Esophagus squamous epithelium (tissue), 5 donors: ENCODE measurements at places on chromosomes 3 and 15.

- no peak for DNase-seq
Observed at GRCh38 chr3:99373088-99373845, 265.1 kb upstream of the COL8A1 start.

GRCh38 chr3:26647078-26647477, 24.5 kb downstream of the LRRC3B start:
- no peak for DNase-seq

DNA sequence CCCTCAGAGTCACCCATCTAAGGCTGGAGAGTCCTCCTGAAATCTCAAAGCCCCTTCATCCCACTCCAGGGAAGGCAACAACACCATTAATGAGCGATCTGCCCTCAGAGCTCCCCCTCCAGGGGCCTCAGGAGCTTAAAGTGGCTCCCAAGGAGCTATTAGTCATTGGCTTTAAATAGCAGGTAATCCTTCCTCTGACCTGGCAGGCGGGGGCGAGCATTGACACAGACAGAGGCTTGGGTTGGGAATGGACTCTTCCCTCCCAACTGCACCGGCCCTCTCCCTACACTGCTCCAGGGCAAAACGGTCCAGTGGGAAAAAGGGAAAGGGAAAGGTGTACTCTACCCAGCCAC, 1.4 kb downstream of the MFGE8 start:
- DNase-seq = no peak

DNA sequence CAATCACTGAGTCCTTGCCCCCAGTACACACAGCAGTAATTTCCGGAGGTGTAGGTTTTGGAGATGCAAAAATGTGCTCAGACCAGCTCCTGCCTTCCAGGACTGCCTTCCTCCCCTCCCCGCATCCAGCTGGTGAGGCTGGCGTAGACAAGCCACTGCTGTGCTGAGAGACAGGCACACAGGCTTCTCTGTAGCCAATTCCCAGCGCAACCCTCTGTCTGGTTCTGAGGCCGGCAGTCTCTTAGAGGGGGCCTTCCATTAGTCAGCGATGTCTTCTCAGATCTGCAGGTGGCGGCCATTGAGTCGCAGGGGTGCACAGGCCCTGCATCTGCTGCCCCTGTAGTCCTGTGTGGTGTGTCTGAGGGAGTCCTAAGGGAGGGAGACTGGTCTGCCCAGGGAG, 114.4 kb downstream of the DNAJB8 start:
- no peak for DNase-seq

GRCh38 chr15:61102281-61102680, 126.8 kb downstream of the RORA start:
- no peak for DNase-seq

DNA sequence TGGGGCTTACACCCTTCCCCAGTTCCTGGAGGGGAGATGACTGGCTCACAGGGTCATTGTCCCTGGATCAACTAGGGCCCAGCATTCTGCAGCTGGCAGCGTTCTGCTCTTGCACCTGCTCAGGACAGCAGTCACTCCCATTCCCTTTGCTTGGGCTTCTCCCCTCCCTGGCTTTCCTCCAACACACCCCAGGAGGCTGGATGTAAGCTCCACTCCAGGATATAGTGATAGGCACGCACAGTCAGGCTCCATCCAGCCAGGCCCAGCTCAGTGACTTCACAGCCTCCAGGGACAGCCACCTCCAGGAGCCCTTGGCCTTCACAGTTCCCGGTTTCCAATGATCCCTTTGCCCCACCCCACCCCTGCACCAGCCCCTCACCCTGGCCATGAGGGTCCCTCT, 1.9 kb downstream of the SPTBN5 start:
- DNase-seq = no peak

DNA sequence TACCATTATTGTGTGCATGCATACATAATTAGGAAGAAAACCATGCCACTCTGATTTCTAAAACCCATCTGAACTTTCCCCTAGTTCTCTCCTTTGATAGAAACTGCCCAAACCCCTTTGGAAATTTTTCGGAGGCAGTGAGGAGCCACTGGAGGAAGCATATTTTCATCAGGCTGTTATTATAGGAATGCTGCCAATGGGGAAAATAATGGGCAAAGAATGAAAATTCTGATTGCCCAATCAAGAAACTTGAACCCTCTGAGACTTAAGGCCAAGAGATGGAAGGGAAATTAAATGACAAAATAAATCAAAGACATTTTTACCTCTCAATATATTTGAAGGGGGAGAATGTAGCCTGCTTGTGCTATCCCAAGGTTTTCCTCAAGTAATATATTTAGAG, 376.0 kb upstream of the PDZRN3 start:
- DNase-seq = no peak

DNA sequence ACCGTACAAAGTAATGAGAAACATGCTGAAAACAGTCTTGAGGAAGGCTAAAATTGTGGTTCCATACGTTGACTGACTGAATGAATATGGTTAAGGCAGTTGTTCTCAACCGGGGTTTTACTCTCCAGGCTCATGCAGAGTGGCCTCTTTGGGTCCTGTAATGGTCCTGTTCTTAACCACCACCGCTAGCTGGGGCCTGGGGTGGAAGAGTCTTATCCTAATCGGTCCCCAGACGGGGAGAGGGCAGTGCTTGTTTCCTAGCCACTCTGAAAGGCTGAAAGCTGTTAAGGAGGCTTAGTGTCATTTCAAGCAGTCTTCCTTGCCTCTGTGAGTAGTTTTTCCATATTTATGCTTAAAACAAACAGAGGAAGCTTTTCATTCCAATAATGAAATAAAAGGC, 32.0 kb downstream of the SELENOT start:
- DNase-seq = no peak

GRCh38 chr3:71688121-71688520, 37.1 kb downstream of the EIF4E3 start:
- no peak for DNase-seq

GRCh38 chr15:67745073-67746006, 80.0 kb upstream of the SKOR1 start:
- DNase-seq = no peak

- no peak for DNase-seq
Observed at GRCh38 chr3:159280386-159281191, 478.7 kb downstream of the MFSD1 start.

GRCh38 chr3:57958642-57959422, 49.4 kb upstream of the FLNB start:
- DNase-seq = no peak

GRCh38 chr15:31485911-31486461, 159.4 kb downstream of the KLF13 start:
- DNase-seq = no peak
